ENCODE measurements at places on chromosomes 3 and 15.

DNA sequence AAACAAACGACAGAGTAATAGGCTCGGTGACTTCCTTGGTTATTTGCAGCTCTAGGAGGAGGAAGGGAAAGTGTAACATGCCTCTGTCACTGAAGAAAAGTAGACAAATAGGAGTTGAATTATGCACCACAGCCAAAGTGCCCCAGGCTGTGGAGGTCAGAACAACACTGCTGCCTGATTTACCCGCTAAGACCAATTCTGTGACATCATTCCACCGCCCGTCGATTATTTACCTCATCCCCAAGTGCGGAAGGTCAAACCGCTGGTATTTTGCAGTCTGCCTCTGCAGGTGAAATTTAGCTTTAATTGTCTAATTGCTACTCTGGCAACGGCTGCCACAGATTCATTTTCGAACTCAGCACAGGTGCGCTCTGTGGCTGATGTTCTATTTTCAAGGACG is 106.3 kb upstream of the PRICKLE2 start:
- DNase-seq = no peak

DNA sequence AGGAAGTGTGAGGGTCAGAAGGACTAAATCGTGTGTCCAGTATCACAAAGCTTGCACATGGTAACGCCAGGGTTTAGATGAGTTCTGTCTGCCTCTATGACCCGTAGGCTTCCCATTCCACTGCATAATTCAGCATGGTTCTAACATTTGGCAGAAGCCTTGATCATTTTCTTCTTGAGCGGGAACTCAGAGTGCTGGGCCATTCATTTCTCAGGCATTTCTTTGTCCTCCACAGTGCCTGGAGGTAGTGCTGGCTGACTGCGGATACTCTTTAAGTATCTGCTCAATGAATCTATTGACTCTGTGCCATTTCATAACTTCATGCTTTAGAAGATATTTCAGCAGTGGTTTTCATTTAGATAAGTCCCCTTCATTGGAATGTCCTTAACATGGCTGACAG is 370.2 kb downstream of the EPHB1 start:
- DNase-seq = no peak

DNA sequence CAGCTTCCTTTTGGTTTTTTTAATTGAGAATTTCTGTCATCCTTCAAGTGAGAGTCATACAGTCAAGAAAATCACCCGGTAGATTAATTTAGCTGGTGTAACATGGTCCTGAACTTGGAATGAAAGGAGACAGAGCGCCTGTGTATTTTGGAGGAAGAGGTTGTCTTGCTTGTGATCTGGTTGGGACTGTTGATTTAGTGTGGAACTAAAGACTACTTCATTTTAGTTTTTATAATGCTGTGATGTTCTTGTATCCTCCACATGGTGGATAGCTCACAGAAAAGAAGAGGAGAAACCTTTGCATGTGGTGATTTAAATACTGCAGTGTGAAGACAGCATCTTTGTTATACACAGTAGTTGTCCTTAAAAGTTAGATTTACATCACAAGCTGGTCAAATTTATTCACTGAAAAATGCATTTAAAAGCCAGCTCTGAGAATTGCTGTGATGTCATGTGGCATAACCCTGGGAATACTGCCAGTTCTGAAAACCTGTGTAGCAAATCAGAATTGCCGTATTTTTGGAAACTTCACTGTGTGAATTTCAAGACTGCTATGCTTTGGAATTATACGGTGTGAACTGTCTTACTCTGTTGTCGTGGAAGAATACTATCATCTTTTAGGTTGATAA is 268.5 kb downstream of the PTPRG start:
- DNase-seq = no peak

- no peak for DNase-seq
Observed at GRCh38 chr3:190497811-190498210, 16.1 kb upstream of the IL1RAP start.

DNA sequence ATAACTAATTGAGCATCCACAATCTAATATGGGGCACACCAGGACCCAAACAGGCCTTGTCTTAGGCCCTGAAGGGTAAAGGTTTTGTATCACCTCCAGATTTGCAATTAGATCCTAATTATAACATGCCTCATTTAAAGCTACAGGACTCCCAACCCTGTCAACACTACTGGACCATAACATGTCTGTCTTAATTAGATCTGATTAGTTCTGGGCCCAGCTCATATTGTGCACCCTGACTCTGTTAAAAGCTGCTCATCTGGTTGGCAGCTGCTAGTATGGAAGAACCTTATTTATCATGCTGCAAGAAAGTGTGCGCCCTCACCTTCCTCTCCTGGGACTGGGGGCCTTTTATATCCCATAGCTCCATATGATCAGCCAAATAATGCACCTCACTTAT is 457.8 kb downstream of the ROBO1 start:
- no peak for DNase-seq

- no peak for DNase-seq
Observed at GRCh38 chr3:107216711-107217110, 160.5 kb upstream of the CCDC54 start.

DNA sequence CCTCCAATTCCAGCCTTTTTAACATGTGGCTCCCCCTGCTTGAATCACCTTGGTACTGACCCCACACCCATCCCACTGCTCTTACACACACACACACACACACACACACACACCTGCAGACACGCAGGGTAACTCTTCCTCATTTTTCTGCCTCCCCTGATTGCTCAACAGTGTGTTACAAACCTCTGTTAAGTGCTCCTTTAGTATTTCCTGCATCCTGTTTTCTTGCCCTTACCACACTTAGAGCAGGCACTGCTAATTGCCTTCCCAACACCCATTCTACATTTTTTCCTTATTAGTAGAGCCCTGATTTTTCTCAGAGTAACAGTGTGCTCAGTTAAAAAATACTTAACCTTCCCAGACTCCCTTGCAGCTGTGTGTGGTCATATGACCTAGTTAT is 184.0 kb downstream of the EBLN2 start:
- DNase-seq = no peak

DNA sequence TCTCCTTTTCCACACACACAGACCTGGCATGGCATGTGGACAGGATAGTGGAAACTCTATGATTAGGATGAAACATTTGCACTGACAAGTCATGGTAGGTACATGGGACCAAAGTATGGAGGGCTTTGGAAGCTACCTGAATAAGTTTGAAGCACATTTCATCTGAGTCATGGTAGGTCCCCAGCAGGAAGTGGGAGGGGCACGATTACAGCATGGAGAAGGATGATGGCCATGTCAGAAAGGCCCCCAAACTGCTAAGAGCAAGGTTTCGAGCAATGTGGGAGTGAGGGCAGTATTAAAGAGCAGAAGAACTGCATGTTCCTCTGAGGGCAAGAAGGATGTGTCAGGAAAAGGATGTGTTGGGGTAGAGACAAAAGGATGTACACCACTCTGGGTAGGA is 51.5 kb upstream of the CSTA start:
- no peak for DNase-seq

DNA sequence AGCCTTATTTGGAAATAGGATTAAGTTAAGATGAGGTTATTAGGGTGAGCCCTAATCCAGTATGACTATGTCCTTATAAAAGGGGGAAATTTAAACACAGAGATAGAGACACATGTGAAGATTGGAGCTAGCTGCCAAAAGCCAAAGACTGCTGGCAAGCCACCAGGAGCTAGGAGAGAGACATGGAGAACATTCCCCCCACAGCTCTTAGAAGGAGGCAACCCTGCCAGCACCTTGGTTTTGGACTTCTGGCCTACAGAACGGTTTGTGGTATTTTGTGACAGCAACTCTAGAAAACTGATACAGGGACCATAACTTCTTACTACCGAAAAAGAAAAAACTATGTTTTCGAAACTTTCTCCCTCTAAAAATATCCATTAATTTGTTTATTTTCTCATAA is 245.3 kb upstream of the RARB start:
- no peak for DNase-seq

GRCh38 chr3:7205535-7205934 is 344.6 kb downstream of the GRM7 start:
- no peak for DNase-seq

DNA sequence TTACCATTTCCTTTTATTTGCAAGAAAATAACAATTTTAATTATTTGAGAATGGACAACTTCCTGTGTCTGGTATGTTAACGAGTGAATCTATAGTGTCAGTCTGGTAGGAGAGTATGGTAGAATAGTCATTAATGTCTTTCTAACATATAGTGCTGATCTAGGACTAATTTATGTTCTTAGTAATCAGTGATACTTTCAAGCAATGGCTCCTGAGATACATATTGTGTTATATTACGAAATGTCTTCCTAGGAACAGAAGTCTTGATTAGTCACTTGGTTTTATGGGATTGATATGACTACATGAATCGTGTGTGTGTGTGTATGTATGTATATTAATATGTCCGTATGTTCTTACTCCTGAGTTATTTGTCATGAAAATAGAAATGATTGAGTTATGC is 66.6 kb upstream of the PAQR5 start:
- DNase-seq = no peak

DNA sequence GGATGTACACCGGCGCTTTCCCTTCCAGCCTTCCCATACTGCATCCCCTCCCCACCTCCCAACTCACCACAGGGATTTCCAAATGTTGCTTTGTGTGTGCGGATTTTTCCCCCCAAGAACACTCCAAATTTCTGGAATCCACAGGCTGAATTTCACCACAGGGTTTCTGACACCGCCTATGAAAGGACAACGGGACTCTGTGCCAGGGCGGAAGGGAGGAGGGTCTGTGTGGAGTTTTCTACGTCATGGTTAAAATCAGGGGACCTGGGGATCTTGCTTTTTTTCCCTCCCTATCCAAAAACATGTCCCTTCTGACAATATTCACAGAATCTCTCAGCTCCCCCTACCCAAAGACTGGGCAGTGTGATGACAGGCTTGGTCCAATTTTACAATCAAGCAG is 14.6 kb downstream of the CYP19A1 start:
- DNase-seq = no peak

DNA sequence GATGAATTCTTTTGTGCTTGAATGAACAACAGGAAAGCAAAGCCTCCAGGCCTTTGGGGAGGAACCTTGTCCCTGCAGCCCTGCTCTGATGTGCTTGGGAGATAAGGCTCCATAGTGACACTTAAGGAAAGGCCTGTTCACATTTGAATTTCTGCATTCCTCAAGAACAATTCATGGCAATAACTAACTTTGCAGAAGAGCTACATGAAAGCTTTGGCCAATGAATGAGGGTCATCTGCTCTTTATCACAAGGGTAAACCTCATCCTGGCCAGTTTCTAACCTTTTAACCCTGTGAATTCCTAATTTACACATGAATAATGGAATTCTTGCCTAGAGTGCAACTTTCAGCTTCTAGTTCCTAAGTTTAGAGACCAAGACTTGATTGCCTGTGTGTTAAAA is 5.6 kb downstream of the PRTG start:
- DNase-seq = no peak

- no peak for DNase-seq
Observed at GRCh38 chr3:185176750-185177359, 24.0 kb upstream of the C3orf70 start.

GRCh38 chr15:28005004-28005527 is 94.0 kb downstream of the OCA2 start:
- peak; percentile 19 for DNase-seq

GRCh38 chr3:121481106-121481880 is 64.5 kb downstream of the POLQ start:
- DNase-seq = no peak

DNA sequence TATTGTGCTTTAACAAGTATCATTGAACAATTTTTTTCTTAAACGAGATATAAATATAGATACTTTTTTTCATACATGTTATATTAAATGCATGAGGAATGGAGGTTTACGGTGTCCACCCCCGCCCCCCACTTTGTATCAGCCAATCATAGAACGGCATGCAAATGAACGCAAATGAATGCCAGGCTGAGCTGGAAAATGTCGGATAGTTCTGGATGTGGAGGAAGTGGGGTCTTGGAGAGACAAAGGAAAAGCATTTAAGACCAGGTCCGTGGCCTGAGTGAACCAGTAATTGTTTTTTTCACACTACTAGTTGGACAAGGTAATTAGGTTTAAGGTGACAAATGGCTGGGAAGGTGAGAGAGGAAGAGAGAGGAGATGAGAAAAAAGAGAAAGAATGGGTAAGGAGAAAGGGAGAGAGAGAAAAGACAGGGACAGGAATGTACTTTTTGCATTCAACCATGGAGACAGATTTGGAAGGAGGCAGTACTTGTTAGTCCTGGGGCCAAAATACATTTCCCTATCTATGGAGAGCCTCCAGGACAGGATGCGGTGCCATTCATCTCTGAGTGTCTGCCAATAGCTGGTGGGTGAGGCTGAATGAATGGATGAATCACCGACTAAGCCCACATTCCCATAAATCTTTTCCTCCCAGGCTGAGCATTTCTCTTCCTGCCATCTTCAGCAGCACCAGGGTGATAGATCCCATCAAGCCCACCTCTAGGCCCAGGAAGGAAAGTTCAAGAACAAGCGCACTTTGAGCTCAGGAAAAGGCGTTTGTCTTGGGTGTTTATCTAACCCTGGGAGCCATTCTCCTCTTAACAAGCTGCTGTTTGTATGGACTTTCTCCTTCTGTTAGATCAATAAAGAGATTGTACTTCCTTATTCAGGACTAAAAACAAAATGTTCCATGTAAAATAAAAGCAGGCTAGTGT is 1.4 kb upstream of the RAD18 start:
- DNase-seq = no peak

GRCh38 chr3:142676151-142676550 is 47.7 kb upstream of the TRPC1 start:
- no peak for DNase-seq

- DNase-seq = no peak
Observed at GRCh38 chr3:42815826-42816225, 6.6 kb downstream of the ACKR2 start.

DNA sequence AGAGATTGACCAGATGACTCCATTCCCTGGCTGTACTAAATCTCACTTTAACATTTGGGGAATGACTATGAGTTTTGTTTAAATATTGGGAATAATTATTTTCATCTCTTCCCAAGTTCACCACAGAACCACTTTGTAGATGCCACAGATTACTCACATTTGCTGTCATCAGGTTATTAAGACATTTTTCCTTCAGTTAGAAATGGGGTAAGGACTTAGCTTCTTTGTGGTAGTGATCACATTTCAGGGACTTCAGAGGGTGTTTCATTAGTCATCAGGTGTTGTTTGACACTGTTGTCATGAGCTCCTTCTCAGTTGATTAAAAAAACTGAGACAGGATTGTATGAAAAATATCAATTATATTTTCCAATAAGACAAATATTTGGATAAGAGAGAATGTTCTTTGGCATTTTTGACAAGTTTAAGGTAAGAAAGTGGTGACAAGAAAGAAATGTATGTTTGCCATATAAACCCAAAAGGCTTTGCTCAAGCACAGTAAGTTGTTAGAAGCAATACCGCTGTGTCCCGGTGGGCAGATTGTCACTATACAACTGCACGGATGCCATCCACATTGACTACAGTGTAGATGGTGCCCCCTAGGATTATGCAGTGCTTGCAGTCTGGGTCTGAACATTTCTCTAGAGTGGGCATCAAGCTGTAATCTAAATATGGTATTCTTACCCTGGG is 22.3 kb downstream of the FBXL2 start:
- DNase-seq = no peak

All from activated CD8-positive, alpha-beta memory T cell treated with anti-CD3 and anti-CD28 coated beads, Interleukin-2, amount 10 ng/mL, durations not matched to agents 7 days and 5 days (primary cell).